ENCODE measurements at places on chromosomes 12 and 14. TPM values are rescaled to one million over a fixed set of nuclear protein-coding genes. Genes with fewer than 3 reads are reported as not detected.

RNASE9 gene
- not detected for total RNA-seq

PTGES3 gene
- 125 TPM for total RNA-seq

ISCA2 gene
- total RNA-seq: 18.0 TPM

A2M gene
- 182 TPM for total RNA-seq

All from camera-type eye (tissue), 1 donor.